NCI-H2081 treated with DMSO at 0.1 percent for 48 hours (cell line): ENCODE measurements at places on chromosomes 4 and X.

- DNase-seq = no peak
These were observed 1142.2 kb downstream of the ARAP2 start for GRCh38 chr4:35102066-35102465.

- no peak for DNase-seq
These were observed 62.5 kb downstream of the ASB9 start for GRCh38 chrX:15207384-15207783.

DNA sequence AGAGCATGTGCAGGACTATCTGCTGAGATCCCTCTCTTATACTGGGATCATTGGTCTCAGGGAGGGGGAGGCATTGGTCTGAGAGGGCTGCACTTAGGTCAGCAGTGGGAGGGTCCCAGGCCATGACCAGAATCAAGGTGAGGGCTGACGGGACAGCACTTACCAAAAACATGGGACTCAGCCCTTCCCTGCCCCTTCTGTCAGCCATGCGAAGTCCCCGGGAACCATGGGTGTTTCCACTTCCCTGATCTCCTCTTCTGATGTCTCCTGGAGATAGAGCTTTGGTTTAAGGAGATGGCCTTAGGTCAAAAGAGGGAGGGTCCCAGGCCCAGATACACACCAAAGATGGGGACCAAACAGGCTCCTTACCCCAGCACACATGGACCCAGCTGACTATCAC is 12.9 kb upstream of the HSFX1 start:
- DNase-seq = no peak

DNA sequence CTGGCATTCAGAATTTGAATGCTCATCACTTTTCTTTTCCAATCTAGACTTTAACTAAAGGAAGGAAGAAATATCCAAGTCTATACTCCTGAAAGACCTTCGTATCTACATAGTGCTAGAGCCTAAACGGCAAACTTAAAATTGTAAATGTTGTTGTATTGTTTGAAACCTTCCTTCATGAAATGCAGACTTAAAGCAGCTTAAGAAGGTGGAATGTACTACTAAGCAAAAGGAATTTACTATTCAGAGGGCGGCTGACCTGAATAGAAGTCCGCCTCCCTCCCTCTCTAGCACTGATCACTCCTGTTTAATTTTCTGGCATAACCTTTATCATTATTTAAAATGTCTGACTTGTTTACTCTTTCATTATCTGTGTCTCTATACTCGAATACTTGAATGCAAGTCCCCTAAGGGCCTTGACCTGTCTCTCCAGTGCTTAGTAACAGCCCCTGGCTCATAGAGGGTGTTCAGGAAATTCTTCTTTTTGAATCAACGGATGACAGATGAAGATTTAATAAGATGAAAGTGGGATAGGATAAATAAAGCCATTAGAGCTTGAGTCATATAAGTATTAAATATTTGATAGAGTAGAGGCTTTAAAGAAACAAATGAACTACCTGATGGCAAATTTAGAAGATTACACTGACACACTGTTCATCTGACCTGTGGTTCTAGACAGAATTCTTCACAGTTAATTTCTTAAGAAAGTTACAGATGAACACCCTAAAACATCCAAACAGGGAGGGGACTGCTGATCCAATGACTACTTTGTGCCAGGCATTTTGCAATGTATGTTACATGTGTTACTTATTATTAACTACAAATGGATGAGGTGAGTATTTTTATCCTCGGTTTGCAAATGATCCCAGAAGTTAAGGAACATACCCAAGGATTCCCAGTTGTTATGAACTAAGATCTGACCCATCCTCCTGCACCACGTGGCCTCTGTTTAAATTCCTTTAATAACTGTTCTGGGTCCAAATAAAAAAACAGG is 20.2 kb upstream of the RBPJ start:
- DNase-seq = no peak

DNA sequence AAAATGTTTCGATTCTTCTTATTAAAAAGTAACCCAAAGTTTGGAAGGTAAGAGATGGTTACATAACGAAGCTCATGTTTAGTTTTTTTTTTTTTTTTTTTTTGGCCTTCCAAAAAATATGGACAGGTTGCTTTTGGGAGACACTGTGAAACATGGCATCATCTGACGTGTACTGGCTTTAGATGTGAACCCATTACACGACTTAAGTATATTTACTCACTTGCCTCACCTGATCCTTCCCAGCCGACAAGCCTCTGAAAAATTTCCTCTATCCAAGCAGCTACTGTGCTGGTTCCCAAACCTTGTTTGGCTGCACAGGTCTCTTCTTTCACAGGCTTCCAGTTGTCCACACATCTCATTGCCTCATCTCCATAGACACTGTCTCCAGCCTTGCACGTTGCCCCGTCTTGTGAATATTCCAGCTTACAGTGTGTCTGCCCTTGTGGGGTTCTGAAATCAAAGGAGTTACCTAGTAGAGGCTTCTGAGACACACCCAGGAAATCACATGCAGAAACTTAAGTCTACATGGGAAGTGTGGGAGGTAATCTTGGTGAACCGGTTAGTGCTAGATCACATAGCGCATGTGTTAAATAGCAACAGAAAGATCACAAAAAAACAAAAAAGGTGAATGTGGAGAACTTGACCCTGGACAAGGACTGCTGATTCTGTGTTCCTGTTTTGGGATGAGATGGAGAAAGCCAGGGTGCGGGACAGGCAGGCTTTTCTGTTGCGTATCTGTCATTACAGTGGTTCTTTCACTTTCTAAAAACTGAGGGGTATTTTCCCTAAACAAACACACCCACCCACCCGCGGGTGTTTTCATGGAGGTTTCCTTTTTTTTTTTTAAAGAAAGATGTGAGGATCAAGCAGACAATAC is 328.6 kb downstream of the ARHGAP10 start:
- no peak for DNase-seq

GRCh38 chrX:123217077-123217476 is 33.0 kb downstream of the GRIA3 start:
- DNase-seq = no peak

- DNase-seq = no peak
These were observed 59.0 kb downstream of the FAM193A start for GRCh38 chr4:2595436-2595835.
